ENCODE measurements at places on chromosomes 7 and 10.

DNA sequence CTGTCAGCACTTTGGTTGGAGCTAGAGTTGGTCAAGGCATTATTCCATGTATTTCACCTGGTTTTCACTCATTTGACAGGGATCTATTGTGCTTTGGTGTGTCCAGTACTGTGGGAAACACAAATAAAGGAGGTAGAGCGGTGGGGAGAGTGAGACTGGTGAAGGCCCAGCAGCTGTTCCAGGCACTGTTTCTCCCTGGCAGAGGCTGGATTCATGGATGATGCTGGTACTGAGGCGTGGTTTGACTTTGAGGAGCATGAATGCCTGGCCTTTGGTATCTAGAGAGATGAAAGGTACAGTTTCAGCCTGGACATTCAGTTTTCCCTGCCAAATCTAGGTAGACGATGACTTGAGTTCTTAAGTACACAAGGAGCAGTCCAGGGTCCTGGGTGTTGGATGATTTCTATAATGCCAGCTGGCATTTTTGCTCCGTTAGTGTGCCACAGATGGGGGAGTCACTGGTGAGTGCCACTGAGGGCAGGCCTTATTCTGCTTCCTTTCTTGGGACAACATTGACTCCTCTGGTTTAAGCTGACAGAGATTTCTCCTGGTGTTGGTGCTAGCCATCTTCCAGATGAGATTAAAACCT, 162.2 kb upstream of the BMPER start:
- no peak for DNase-seq

GRCh38 chr10:99280472-99280871, 44.8 kb upstream of the HPSE2 start:
- DNase-seq = no peak

GRCh38 chr7:95467912-95468607, 17.7 kb upstream of the ASB4 start:
- no peak for DNase-seq

DNA sequence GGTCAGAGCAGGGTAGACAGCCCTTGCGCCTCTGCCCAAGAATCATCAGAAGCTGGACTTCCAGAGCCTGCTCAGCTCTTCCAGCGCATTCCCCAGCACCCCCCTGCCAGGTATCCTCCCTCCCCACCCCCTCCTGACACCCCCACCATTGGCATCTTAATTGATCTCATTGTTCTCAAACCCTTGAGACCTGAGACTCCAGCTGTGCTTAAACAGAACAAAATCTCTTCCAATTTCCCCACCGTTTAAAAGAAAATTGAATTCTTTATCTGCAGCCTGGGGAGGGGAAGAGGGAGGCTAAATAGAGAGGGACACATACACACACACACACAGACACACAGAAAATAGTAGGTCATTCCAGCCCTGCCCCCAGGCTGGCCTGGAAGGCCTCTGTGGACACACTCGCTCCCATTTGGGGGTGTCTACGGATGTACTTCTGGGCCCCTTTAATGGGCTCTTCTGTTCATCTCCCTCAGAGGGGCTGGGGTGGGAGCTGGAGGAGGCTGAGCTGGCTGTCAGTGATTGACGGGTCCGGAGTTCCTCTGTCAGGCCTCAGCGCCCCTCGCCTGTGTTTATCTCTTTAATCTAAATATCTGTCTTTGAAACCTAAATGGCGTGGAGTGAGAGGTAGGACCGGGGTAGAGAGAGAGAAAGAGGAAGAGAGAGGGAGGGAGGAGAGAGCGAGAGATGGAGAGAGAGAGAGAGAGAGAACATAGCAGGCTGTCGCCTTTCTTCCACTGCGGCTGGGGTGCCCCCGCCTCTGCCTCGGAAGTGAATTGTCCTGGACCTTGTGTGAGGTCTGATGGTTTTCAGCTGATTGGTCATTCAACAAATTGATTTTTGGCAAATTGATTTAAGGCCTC, 61.7 kb downstream of the C10orf105 start:
- DNase-seq = no peak

GRCh38 chr10:15542817-15543216, 171.7 kb upstream of the FAM171A1 start:
- DNase-seq = no peak

DNA sequence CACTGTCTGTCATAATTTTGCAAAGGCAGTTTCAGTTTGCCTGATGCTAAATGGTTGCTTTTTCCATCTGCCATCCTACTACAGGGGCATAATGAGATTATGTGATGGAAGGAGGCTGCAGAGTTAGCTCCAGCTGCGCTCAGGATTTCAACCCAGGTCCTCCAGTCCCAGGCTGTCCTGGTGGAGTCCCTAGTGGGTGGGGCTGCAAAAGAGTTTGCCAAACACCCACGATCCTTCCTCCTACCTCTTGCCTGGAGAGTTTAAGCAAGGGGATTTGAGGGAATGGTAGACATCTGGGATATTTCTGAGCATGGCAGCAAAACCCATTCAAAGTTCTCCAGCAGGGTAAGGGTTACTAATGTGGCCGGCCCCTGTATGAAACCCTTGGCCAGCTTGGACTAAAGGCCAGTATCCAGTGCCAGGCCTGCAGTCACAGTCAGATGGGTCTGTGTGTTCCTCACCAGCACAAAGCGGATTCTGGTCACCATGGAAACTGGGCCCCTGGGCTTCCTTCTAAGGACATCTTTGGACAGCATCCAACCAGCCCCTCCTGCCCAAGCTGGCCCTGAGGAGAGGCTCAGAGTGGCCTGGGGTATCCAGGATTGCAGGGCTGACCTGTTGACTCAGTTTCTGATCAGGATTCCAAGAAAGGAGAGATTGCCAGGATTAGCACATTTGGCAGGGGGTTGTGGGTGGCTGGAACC, 42.7 kb upstream of the CHST3 start:
- no peak for DNase-seq

DNA sequence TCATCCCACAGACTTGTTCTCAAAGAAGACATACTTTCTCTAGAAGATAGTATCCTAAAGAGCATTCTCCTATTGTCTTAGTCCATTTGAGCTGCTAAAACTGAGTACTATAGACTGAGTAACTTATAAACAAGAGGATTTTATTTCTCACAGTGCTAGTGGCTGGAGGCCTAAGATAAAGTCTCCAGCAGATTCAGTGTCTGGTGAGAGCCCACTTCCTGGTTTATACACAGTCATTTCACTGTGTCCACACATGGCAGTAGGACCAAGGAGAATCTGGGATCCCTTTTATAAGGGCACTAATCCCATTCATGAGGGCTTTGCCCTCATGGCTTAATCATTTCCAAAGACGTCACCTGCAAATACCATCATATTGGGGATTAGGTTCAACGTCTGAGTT, 68.7 kb downstream of the LRRC17 start:
- DNase-seq = no peak

DNA sequence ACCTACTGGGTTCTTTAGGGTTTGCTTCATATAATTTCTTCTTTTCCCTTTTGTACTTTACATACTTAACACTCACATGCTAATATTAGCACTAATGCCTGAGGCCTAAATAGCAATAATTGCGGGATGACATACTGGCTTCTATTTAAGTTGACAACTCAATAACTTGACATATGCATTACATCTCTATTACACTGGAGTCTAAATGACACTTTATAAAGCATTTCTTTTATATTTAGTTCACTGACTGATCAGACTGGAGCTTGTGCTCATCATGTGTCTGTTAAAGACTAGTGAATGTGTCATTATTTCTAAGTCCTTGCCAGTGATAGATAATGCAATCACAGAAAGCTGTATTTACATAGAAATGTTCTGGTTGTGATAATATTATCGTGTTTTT, 472.1 kb upstream of the SEMA3A start:
- no peak for DNase-seq

GRCh38 chr10:63574011-63574410, 52.8 kb downstream of the REEP3 start:
- DNase-seq = no peak

- no peak for DNase-seq
These were observed 6.8 kb downstream of the FFAR4 start for GRCh38 chr10:93573051-93573909.
